ENCODE measurements at places on chromosomes 11 and 22. TPM values are rescaled to one million over a fixed set of nuclear protein-coding genes. Genes with fewer than 3 reads are reported as not detected.

DNA sequence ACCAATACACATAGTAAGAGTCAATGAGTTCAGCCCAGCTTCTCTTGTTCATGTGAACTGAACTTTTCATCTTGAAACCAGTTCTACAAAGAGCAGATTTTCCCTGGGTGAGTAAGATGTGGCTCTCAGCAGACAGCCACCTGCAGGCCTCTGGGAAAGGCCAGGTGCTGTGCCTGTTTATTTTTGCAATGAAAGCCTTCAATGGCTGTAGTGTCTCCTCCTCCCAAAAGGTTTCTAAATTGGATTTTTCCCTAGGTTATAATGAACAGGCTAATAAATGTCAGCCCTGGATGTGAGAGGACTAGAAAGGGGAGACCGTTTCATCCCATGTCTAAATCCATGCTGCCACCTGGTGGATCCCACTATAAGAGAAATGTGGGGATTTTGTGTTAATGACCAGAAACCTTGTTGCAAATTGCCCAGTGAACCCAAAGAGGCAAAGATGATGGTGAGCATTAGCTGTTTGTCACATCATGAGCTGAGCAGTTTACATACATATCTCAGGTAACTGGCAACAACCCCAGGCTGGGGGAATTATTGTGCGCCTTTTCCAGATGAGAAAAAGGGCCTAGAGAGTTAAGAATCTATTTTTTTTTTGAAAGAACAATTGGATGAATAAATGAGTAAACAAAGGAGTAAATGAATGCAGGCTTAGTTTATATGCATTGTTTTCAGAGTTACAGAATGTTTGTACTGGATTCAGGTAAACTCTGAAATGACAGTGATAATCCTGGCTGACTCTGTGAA is 12.7 kb downstream of the C11orf91 start:
- peak; percentile 36 for DNase-seq

GRCh38 chr11:60781981-60782316 is 3.2 kb upstream of the MS4A10 start:
- no peak for DNase-seq

GRCh38 chr11:11940551-11940950 is 67.9 kb downstream of the DKK3 start:
- no peak for DNase-seq

- no peak for DNase-seq
Measured at GRCh38 chr11:86141727-86142126, 72.8 kb upstream of the PICALM start.

DNA sequence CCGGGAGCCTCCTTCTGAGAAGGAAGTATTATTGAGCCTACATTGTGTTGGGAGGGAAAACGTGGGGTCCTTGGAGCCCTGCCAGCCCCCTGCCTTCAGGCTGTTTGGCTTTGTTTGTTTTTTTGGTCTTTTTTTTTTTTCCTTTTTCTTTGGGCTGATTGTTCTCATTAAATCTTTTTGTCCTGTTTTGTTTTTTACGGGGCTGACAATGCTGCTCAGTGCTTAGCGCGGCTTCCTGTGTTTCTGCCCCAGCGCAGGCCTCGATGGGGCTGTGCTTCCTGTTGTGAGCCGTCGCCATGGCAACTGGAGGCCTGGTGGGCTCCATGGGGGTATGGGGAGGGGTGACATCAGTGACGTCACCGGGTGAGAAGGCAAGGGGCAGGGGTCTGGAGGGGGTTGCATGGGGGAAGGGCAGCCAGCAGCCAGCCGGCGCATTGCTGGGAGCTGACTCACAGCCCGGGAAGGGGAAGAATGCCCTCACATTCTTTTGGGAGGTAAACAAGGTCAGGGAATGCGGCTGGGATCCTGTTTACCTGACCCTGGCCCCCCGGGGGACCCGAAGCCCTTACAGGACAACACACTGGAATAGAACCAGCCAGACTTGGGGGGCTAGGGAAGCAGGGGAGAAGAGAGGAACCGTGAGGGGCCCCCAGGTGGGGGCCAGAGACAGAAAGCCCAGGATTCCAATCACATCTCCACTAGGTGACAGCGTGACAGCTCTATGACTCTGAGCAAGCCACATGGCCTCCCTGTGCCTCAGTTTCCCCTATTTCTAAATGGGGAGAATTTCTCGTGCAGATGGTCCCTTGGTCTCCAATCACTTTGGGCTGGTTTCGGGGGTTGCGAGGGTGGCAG is 22.2 kb upstream of the CBX7 start:
- peak; percentile 76 for DNase-seq

GRCh38 chr11:76629116-76629852 is 41.3 kb downstream of the LRRC32 start:
- DNase-seq = peak; percentile 65

GRCh38 chr11:128424851-128425285 is 162.5 kb downstream of the ETS1 start:
- DNase-seq = no peak

GRCh38 chr11:19040051-19040450 is 20.5 kb downstream of the MRGPRX2 start:
- DNase-seq = no peak

- peak; percentile 3 for DNase-seq
Measured at GRCh38 chr11:2798951-2799761, 86.4 kb downstream of the CDKN1C start.

DNA sequence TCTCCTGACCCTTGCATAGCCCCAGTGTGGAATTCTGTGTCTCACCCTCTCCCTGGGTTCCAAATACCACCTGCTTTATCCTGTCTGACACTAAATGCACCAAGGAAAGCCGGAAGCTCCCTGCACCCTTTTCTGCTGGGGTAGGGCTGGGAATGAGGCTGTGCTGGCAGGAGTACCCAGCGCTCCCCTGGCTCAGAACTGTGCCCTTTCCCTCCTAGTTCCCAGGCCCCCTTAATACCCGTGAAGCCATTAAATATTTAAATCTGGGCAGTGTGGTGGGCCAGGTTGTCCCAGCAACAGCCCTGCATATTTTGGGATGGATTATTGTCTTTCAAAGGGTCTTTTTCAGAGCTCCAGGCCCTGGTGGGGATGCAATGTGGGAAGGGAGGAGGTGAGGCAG is 63.0 kb downstream of the TP53I11 start:
- DNase-seq = no peak

DNA sequence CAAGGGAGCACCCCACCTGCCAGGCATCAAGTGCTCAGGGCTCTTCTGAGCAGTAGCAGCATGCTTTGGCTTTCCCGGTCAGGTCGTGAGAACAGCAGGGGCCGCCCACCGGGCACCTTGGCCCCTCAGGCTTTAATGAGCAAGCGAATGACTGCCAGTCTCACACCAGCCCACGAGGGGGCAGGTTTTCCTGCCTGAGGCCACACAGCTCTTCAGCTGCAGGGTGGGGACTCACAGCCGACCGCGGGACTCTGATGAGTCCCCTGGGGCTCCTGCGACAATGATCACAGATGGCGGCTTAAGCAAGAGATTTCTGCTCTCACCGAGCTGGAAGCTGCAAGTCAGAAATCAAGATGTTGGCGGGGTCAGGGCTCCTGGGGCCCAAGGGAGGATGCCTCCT is 14.3 kb upstream of the FGF19 start:
- DNase-seq = peak; percentile 27

GRCh38 chr11:1040428-1041148 is 4.1 kb upstream of the MUC6 start:
- no peak for DNase-seq

DNA sequence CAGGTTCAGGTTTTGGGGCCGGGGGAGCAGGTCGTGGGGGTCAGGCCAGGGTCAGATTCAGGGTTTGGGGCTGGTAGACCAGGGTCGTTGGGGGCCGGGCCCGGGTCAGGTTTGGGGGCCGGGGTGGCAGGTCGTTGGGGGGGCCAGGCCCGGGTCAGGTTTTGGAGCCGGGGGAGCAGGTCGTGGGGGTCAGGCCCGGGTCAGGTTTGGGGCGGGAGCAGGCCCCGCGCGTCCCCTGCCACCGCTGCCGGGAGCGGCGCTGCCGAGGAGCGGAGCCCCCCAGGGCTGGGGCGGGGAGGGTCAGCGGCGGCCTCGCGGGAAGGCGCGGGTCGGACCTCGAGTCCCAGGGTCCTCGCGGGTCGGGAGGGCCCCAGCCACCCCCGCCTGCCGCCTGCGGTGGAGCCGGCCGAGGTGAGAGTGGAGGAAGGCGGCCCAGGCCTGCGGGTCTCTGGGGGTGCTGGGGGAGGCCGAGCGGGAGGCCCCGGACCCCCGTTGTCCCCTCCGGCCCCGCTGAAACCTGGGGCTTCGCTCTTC is 535 bp downstream of the TRABD start:
- no peak for DNase-seq

DNA sequence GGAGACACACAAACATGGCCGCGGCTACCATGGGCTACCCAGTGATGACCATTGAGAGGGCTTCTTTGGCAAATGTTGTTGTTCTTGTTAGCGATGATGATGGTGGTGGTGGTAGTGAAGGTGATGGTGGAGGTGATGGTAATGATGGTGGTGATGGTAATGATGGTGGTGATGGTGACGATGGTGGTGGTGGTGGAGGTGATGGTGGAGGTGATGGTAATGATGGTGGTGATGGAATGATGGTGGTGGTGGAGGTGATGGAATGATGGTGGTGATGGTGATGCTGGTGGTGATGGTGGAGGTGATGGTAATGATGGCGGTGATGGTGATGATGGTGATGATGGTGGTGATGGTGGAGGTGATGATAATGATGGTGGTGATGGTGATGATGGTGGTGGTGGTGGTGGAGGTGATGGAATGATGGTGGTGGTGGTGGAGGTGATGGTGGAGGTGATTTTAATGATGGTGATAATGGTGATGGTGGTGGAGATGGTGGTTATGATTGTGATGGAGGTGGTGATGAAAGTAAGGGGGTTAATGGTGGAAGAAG is 16.3 kb upstream of the WNT7B start:
- DNase-seq = no peak

DNA sequence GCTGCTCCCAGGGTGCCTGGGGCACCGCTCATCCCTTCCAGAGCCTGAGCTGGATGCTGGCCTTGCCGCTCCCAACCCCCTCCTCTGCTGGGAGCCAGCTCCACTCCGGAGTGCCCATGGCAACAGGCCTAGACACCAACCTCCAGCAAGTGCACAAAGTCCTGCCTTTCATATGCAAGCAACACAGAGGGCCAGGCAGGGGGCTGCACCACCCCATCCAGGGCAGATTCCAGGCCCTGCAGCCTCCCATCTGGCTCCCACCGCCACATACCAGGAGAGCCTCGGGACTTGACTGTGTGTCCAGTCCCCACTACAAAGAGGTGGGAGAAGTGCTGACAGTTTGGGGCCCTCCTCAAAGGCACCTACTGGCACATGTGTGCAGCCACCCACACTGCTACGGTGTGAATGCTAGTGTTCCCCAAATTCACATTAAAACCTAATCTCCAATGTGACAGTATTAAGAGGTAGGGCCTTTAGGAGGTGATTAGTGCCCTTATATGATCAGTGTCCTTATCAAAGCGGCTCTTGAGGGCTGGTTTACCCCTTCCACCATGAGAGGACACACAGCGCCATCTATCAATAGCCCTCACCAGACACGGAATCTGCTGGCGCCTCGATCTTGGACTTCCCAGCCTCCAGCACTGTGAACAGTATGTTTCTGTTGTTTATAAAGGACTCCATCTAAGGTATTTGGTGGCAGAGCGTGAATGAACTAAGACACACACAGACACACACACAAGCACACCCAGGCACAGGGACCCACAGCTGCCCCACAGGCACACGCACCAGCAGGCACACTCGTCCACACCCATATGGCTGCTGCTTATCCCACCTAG is 16.2 kb downstream of the ARVCF start:
- no peak for DNase-seq

- DNase-seq = no peak
Measured at GRCh38 chr11:93169950-93170561, 27.7 kb downstream of the SLC36A4 start.

DNA sequence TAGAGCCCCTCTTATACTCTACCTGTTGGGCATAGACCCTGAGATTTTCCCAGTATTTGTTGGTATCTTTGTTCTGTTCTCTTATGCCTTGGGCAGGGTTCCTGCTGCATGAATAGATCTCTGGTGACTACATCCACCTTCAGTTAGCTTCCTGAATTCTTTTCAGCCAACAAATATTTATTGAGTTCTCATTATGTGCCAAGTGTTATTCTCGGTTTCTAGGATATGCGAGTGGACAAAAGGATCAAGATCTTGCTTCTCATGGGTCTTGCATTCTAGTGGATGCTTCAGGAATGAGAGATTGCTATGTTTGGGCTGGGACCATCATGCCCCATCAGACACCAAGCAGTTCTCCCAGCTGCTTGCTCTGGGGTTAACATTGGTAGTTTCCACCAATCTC is 340.0 kb downstream of the METTL15 start:
- no peak for DNase-seq

- no peak for DNase-seq
Measured at GRCh38 chr22:23598805-23599518, 18.9 kb upstream of the IGLL1 start.

DNA sequence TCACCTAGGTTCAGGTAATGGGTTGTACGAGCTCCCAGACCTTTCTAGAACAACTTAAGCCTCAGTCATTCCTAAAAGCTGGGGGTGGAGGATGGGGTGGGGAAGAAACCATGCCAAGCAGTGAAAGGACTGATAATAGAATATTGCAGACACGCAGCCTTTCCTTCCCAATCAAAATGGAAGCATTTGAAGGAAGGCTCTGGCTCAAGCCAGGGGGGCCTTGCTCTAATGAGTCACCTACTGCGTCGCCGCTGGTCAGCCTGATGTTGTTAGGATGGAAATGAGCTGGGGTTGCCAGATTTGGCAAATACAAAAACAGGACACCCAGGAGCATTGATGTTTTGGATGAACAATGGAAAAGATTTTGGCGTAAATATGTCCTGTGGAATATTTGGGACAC is 6.2 kb downstream of the SYT12 start:
- no peak for DNase-seq

- DNase-seq = no peak
Measured at GRCh38 chr11:74460065-74460464, 7.3 kb downstream of the KCNE3 start.

TMEM41B gene
- total RNA-seq = 27.8 TPM

KDM4E gene
- total RNA-seq = not detected

OR52I1 gene
- not detected for total RNA-seq

XBP1 gene
- total RNA-seq = 106 TPM

SCUBE1 gene
- total RNA-seq = not detected

GRIK4 gene
- not detected for total RNA-seq

SCGB1D2 gene
- not detected for total RNA-seq

SCGB1A1 gene
- not detected for total RNA-seq

SCO2 gene
- 2.1 TPM for total RNA-seq

APOA4 gene
- total RNA-seq = not detected

CXCR5 gene
- total RNA-seq = 26.1 TPM

HBE1 gene
- total RNA-seq = not detected

CAT gene
- 28.3 TPM for total RNA-seq
